ENCODE measurements at places on chromosomes 12 and 14. TPM values are rescaled to one million over a fixed set of nuclear protein-coding genes. Genes with fewer than 3 reads are reported as not detected.

- H3K27ac ChIP-seq, result no peak overlapping the region
- no peaks in the 10 kb centered on the region for H3K36me3 ChIP-seq
- DNase-seq, result no peak
- no peaks in the 10 kb centered on the region for H3K27me3 ChIP-seq
- H3K4me3 ChIP-seq, result no peak overlapping the region
- peaks cover 8% of the 10 kb centered on the region for H3K4me1 ChIP-seq
These were observed 74.6 kb downstream of the RERG start for GRCh38 chr12:15146585-15146984.

Gene TMEM30B
- total RNA-seq, result 30.4 TPM

- H3K4me1 ChIP-seq, result peaks cover 26% of the 10 kb centered on the region
- no peaks in the 10 kb centered on the region for H3K36me3 ChIP-seq
- H3K4me3 ChIP-seq, result no peak overlapping the region
- DNase-seq, result no peak
- no peaks in the 10 kb centered on the region for H3K27me3 ChIP-seq
These were observed 161.4 kb downstream of the STXBP6 start for GRCh38 chr14:24888532-24888931.

Gene EXD2
- total RNA-seq, result 11.2 TPM

Gene KRT73
- 1.3 TPM for total RNA-seq

Gene CLEC14A
- total RNA-seq, result 16.8 TPM

GRCh38 chr14:69107407-69108003 lies 45.4 kb downstream of the DCAF5 start:
- H3K27ac ChIP-seq, result no peak overlapping the region
- peak; percentile 49 for DNase-seq
- peaks cover 14% of the 10 kb centered on the region for H3K36me3 ChIP-seq
- H3K4me1 ChIP-seq, result no peaks in the 10 kb centered on the region
- no peak overlapping the region for H3K4me3 ChIP-seq
- no peaks in the 10 kb centered on the region for H3K27me3 ChIP-seq

- no peak overlapping the region for H3K4me3 ChIP-seq
- DNase-seq, result no peak
- H3K27me3 ChIP-seq, result no peaks in the 10 kb centered on the region
- H3K27ac ChIP-seq, result no peak overlapping the region
- H3K36me3 ChIP-seq, result no peaks in the 10 kb centered on the region
These were observed 27.7 kb upstream of the TBX3 start for GRCh38 chr12:114711689-114712152.

Gene HCAR1
- total RNA-seq, result not detected

Gene FGF6
- not detected for total RNA-seq

Gene PTCSC3
- total RNA-seq, result not detected

Gene ATXN7L3B
- total RNA-seq, result 16.8 TPM

GRCh38 chr14:83561261-83561660 lies 1968.7 kb upstream of the FLRT2 start:
- DNase-seq, result no peak
- H3K27ac ChIP-seq, result no peak overlapping the region
- no peaks in the 10 kb centered on the region for H3K27me3 ChIP-seq
- no peaks in the 10 kb centered on the region for H3K36me3 ChIP-seq

GRCh38 chr12:54068418-54069070 lies 14.9 kb downstream of the HOXC4 start:
- H3K27ac ChIP-seq, result no peak overlapping the region
- H3K36me3 ChIP-seq, result no peaks in the 10 kb centered on the region
- peaks cover 6% of the 10 kb centered on the region for H3K27me3 ChIP-seq
- DNase-seq, result no peak

Gene ASCL1
- total RNA-seq, result not detected

Gene PA2G4
- 107 TPM for total RNA-seq

Gene SLC24A4
- 0.26 TPM for total RNA-seq

Gene LUM
- total RNA-seq, result 35.9 TPM

DNA sequence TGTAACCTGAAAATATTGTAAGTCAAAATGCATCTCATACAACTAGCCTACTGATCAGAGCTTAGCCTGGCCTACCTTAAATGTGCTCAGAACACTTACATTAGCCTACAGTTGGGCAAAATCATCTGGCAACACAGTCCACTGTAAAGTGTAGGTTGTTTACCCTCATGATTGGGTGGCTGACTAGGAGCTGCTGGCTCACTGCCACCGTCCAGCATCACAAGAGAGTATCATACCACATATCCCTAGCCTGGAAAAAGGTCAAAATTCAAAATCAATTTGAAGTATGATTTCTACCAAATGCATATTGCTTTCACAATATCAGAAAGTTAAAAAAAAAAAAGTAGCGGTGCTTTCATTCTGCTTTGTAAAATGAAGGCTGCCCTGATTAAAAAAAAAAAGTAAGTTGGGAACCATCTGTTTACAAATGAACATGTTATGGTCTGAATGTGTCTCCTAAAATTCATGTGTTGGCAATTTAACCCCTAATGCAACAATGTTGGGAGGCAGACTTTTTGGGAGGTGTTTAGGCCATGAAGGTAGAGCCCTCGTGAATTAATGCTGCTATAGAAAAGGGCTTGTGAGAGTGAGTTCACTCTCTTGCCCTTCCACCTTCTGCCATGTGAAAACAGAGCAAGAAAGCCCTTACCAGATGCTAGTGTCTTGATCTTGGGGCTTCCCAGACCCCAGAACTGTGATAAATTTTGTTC lies 211.8 kb downstream of the PPM1H start:
- H3K4me3 ChIP-seq, result no peak overlapping the region
- H3K36me3 ChIP-seq, result no peaks in the 10 kb centered on the region
- H3K4me1 ChIP-seq, result no peaks in the 10 kb centered on the region
- H3K27me3 ChIP-seq, result no peaks in the 10 kb centered on the region

GRCh38 chr12:47707905-47708543 lies 2.2 kb upstream of the RPAP3 start:
- H3K4me3 ChIP-seq, result no peak overlapping the region
- no peak overlapping the region for H3K27ac ChIP-seq

DNA sequence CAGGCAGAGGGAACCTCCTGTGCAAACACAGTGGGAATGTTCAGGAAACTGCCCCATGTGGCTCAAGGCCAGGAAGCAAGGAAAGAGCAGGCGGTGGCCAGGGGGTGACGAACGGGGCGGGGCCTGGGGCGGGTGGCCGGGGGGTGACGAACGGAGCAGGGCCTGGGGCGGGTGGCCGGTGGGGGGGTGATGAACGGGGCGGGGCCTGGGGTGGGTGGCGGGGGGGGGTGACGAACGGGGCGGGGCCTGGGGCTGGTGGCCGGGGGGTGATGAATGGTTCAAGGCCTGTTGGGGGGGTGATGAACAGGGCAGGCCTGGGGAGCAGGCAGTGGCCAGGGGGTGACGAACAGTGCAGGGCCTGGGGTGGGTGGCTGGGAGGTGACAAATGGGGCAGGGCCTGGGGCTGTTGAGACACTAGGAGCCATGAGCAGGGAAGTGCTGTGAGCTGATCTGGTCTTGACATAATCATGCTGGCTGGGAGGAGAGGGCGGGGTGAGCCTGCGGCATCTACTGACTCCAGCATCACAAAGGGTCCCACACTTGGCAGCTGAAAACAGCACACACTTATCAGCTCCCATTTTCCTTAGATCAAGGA lies 62.7 kb upstream of the FBRSL1 start:
- no peaks in the 10 kb centered on the region for H3K36me3 ChIP-seq
- peak overlapping the region; percentile 90 for H3K27ac ChIP-seq
- peaks cover 57% of the 10 kb centered on the region for H3K4me1 ChIP-seq

Gene MGP
- total RNA-seq, result 228 TPM

Gene ARHGEF25
- total RNA-seq, result 10.9 TPM

DNA sequence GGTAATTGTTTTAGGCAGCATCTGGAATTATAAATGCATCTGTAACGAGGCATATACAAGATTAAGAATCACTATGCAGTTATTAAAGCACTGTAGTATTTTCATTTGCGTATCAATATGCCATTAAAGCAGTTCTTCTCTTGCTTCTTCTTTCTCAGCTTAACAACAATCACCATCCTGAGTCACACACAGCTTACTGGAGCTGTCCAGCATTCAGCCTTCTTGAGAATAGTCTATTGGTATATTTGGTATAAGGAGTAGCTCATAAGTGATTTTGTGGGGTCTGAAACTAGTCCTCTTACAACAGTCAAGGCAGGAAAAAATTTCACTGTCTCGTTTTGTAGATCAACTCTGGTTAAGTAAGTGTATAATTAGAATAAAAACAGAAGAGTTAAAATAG lies 523.0 kb upstream of the FOXG1 start:
- no peak overlapping the region for H3K4me3 ChIP-seq
- DNase-seq, result no peak

- no peak overlapping the region for H3K4me3 ChIP-seq
- no peak overlapping the region for H3K27ac ChIP-seq
- H3K27me3 ChIP-seq, result no peaks in the 10 kb centered on the region
These were observed 10.1 kb upstream of the BTG1 start for GRCh38 chr12:92155733-92156132.

DNA sequence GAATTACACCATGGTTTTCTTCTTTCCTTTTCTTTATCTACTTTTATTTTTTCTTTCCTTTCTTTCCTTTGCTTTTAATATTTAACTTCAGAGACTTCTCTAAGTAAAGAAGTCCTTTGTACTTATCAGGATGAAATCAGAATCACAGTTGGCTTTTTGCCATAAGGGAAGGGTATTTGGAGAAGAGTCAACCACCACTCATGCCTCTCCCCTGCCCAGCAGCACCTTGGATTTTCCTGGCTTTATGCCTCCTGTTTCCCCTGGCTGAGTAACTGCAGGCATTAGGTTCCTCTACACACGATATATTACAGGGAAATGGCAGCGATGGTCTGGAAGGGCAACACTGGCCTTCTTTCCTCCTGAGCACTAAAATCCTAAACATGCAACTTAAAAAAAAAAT lies 266.4 kb upstream of the CAND1 start:
- peaks cover 4% of the 10 kb centered on the region for H3K4me1 ChIP-seq
- H3K36me3 ChIP-seq, result no peaks in the 10 kb centered on the region
- H3K27ac ChIP-seq, result no peak overlapping the region
- no peak overlapping the region for H3K4me3 ChIP-seq
- no peaks in the 10 kb centered on the region for H3K27me3 ChIP-seq

DNA sequence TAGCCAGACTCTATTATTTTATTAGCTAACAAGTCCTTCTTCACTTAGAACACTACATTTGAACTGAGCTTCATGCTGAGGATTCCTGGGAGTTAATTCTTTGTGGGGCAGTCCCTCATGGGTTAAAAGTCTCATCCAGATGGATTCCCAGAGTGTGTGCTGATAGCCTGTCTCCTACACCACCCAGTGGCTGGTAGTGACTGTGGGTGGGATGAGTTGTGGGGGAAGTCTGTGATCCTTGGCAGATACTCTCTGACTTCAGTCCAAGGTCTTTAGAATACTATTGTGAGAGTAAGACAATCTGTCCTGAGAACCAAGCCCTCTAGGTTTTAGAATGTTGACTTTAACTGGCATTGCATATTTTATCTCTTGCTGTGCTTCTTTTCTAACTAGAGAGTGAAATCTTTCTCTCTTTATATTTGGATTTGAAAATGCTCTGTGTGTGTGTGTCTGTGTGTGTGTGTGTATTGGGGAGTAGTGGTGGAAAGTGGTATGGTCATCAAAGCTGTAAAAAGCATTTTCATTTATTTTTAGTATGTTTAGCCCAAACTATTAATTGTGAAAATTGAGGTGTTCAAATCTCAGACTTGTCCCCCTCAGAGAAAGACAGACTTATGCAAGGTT lies 37.3 kb downstream of the AKAP6 start:
- no peak overlapping the region for H3K27ac ChIP-seq
- H3K27me3 ChIP-seq, result no peaks in the 10 kb centered on the region
- no peaks in the 10 kb centered on the region for H3K4me1 ChIP-seq
- no peak overlapping the region for H3K4me3 ChIP-seq
- DNase-seq, result no peak
- H3K36me3 ChIP-seq, result no peaks in the 10 kb centered on the region

DNA sequence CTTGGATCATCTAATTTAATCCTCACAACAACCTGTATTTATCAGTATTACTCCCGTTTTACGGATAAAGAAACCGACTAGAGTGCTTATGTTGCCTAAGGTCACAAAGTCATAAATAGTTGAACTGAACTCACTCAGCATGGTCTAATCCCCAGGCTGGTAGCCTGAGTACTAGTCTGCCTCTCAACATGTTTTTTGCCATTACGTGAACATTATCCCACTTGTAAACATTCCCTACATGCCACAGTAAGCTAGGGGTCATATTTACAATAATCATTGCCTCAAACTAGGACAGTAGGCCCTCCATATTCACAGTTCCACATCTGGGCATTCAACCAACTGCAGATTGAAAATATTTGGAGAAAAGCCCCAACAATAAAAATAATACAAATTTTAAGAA lies 12.1 kb downstream of the SNRPF start:
- no peaks in the 10 kb centered on the region for H3K4me1 ChIP-seq
- H3K27me3 ChIP-seq, result no peaks in the 10 kb centered on the region
- DNase-seq, result no peak
- no peaks in the 10 kb centered on the region for H3K36me3 ChIP-seq

DNA sequence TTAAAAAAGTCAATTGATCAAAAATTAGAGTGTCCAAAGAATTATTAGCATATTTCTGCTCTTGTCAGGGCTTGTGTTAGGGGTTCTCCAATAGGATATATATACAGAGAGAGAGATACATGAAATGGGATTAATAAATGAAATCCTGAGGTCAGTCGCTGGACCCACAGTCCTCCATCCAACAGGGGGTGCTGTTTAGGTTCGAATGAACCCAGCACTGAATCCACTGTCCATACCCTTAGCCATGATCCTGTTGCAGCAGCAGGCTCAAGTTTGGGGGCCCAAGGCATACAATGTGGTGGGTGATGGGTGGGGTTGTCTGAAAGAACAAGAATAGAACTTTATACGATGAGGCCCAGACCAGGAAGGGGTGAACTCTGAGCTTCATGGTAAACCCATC lies 780 bp upstream of the MYO1H start:
- H3K4me3 ChIP-seq, result no peak overlapping the region
- no peak for DNase-seq
- H3K27me3 ChIP-seq, result no peaks in the 10 kb centered on the region
- no peaks in the 10 kb centered on the region for H3K4me1 ChIP-seq
- no peak overlapping the region for H3K27ac ChIP-seq

- DNase-seq, result no peak
- H3K36me3 ChIP-seq, result peaks cover 2% of the 10 kb centered on the region
- no peaks in the 10 kb centered on the region for H3K27me3 ChIP-seq
- no peak overlapping the region for H3K27ac ChIP-seq
- H3K4me1 ChIP-seq, result peaks cover 10% of the 10 kb centered on the region
- no peak overlapping the region for H3K4me3 ChIP-seq
These were observed 30.8 kb downstream of the LGMN start for GRCh38 chr14:92717571-92718042.

Gene RNASE1
- total RNA-seq, result 772 TPM

Gene SLC6A15
- total RNA-seq, result not detected

Gene AICDA
- total RNA-seq, result not detected

- no peaks in the 10 kb centered on the region for H3K36me3 ChIP-seq
- DNase-seq, result no peak
- H3K27ac ChIP-seq, result no peak overlapping the region
- H3K27me3 ChIP-seq, result no peaks in the 10 kb centered on the region
These were observed 75.8 kb upstream of the DDHD1 start for GRCh38 chr14:53228966-53229365.

Measured in body of pancreas (tissue), 4 donors.